NCI-H526 treated with DMSO at 0.1 percent for 48 hours (cell line): ENCODE measurements at places on chromosomes 2 and 18.

DNA sequence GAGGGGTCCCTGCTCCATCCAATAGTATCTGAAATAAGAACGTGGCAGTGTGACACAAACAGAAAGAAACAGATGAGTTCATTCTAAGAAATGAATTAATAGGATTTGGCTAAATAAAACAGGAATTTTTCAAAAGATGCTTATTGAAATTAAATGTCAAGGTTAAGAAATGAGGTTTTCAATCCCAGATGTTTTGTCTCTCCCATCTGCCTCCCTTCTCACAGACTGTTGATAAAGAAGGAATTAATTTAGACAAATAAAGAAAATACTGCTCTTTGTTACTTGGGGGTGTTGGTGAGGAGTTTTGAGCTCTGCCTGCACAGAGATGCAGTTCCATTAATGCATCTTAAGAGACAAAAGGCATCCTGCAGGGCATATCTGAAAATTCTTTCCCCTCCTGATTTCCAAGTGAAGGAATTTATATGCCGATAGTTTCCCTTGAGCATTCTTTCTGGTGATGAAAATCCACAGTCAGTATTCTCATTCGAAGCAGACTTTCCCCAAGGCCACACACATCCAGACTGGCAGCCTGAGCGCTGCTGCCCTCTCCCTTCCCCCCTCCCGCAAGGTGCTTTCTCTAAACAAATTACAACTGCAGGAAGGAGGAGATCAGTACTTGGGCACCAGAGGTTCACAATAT, 385.4 kb upstream of the RND3 start:
- DNase-seq = peak; percentile 4

DNA sequence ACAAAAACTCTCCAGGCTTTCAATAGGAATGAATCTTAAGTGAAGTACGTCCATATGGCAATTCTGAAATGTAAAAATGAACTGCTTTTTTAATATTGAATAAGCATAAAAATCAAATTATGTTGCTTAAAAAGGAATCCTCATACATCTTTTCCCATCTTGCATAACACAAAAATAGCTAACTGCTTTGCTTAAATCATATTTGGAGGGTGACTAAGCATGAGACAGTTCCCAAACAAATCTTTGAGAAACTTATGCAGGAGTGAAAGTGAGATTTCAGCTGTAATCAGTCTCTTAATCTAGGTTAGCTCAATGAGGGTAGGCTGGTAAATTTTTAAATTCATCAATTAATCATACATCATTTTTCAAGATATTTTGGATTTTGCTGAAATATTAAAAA, 111.5 kb downstream of the MBD5 start:
- DNase-seq = no peak

- no peak for DNase-seq
These were observed 6.8 kb upstream of the ARHGAP25 start for GRCh38 chr2:68727683-68728375.

DNA sequence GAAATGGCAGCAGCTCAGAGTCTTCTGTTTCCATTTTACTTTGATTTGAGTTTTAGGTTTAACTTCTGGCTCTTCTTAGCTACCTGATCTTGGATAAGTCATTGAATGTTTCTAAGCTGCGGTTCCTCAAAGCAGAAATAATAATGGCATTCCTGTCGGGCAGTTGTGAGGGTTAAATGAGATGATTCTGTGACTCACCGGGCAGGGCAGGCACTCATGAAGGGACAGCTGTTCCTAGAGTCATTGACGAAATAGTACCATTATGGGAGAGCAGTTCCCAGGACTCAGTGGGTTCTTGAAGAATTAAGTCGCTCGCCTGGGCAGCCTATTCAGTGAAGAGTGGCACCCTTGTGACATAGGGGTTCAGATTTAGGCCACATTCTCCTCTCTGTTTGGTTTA, 10.3 kb downstream of the TRIB2 start:
- DNase-seq = no peak

GRCh38 chr2:42172566-42172965, 3.4 kb downstream of the EML4 start:
- no peak for DNase-seq

GRCh38 chr18:6728809-6729246, 688 bp upstream of the ARHGAP28 start:
- no peak for DNase-seq

- DNase-seq = no peak
These were observed 229.3 kb downstream of the TGIF1 start for GRCh38 chr18:3679241-3679640.

DNA sequence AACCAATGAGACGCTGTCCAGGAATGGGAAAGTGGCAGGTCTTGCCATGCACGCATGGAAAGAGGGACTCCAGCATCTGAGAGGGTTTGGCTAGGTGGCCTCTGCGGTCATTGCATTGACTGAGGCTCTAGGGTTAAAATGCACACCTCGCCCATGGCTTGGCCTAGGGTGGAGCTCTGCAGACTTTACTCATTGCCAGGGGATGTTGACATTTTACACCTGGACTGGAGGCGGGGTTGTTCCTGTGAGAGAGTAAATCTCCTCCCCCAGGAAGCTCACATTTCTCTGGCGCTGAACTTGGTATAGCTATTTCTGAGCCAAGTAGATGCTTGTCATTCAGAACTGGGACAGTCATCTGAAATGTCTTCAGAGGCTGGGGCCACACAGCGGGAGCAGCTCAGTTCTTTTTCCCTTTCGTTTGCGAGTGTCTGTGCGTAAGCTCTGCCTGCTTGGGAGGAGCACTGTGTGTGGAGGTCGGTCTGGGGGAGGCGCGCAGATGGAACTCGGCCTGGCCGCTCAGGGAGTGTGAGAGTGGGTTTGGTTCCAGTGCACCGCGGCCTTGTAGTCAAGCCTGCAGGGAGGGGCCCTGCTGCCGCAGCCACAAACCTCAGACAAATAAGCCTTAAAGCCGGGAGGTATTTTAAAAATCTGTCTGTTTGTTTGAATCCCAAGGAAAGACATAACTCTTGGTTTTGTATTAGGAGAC, 76.5 kb downstream of the LPIN1 start:
- DNase-seq = no peak

DNA sequence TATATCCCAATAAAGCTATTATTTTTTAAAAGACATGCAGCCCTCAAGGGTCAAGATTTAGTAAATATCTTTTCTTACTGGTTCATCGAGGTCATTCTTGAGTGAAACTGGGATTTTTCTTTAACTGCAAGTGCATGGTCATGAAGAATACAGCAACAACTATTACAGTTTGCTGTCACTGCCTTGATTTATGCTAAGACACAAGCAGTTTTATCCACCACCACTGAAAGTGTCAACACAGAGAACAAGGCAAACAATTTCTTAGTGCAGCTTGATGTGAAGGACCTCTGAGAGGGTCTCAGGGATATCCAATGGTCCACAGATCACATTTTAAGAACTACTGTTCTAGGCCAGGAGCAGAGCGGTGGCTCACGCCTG, 12.1 kb downstream of the SP3 start:
- DNase-seq = no peak

GRCh38 chr2:102942107-102942506, 180.3 kb downstream of the TMEM182 start:
- no peak for DNase-seq

DNA sequence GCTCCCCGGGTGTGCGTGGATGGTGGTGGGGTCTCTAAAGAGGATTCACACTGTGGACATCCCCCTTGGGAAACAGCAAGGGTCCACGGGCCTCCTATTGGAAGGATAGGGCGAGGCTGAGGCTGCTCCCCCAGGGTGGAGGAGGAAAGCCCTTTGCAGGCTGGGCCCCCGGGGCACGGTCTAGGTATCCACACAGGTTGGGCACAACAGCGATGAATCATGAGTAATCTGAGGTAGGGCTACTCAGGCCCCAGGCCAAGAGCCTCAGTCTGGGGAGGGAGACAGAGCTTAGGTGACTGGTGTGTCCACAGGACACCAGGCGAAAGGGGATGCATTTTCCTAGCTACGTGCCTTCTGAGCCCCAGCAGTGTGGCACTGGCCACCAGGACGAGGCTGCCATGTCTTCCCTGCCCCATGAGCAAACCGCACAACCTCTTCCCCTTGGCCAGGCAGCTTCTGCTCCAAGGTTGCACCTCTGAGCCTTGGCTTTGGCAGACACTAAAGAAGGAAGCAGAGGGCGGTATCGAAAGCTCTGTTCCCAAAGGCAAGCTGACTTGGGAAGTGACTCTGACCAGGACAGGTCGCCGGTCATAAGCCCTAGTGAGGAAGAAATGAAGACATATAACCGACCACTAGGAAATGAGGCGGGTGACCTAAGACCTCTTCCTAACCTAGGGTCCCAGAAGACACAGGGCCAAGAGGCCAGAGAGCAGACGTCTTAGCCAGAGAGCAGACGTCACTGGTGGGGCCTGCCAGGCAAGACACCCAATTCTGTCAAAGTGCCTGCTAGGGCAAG, 14.6 kb upstream of the SEMA4C start:
- no peak for DNase-seq

DNA sequence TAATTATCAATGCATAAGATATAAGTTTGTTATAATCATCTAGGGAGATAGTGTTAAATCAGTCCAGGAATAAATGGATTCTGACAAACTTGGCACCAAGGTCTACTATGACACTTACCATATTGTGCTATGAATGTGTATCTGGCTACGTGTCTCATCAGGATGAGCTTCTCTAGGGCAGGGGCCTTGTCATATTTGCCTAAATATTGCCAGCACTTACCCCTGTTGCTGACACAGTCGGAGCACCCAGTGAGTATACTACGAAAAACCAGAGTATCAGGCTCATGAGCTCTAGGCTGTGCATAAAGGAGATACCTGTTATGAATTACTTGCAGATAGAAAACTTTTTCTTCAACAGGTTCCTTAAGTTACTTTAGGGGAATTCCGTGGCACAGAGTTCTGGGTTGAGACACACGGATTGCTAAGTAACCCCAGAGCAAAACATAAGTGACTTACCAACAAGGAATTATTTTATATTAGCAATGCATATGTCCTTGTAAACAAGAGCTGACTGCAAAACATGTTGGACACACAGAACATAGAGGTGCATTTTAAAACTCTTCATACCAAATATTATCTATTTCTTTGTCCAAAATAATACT, 7.7 kb upstream of the TTC39C start:
- no peak for DNase-seq

- DNase-seq = no peak
These were observed 72.5 kb downstream of the RBM43 start for GRCh38 chr2:151189125-151189524.

- no peak for DNase-seq
These were observed 59.6 kb downstream of the MEX3C start for GRCh38 chr18:51137891-51138290.

GRCh38 chr2:234142530-234142929, 92.0 kb downstream of the SPP2 start:
- no peak for DNase-seq

DNA sequence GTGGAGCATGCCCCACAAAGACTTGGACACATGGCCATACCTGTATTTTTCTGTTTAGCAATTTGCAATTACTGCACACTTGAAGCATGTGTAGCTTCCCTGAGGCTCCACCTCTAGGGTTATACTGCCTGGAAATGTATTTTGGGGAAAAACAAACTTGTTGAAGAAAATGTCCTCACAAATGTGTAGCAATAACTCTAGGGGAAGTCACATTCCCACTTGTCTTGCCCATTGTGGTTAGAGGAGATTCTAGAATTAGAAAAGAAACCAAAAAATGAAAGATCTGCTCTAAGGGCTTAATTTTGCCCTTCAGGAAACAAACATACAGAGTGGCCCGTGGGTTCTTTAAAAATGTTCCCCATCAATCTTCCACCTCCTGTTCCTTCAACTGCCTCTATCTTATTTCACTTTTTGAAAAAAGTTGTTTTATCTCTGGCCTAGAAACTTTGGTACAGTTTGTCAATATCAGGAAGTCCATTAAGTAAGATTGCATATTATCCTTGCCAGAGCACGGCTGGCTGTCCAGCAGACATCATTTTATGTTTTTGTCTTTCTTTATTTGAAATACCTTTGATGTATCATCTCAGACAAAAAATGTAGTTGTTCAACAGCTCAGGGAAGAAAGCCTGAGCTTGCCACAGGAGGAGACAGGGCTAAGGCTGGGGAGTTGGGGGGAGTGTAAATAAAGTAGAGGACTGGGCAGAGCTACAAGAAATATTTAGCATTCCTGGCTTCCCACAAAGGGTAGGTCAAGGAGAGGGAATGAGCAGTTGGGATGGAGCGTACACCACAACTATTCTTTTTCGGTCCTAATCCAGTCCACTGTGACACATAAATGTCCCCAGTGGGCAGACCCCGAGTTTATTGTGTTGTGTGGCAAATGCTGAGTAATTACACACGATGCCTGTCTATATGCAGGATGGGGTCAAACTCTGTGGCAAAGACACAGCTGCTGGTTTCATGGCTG, 96.8 kb upstream of the CDC42EP3 start:
- no peak for DNase-seq

DNA sequence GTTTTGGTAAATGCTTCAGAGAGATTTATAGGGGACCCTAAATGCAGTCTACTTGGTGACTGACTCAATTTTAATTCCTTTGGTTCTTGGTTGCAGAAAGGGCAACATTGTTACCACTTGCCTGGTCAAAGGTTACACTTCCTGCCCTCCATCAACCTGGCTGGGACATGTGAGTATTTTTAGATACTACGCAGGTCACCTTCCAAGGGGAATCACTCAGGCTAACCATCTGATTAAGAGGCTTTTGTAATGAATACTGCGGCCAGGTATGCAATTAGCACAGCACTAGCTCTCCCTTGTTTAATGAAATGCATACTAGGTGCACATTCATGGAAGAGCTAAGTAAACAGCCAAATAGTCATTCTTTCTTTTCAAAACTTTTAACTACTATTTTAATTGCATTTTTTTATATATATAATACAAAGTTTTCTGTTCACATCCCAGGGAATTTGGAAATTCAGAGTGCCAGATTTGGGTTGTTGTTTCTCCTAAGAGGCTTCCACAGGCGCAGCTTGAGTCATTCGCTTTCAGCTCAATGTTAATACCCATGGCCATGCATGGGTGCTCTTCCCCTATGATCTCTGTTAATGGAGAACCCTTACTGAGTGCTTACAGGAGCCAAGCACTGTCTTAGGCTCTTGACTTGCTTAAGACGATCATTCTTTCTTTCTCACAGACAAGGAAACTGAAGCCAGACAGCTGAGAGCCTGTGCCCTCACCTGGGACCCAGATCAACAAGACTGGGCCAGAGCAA, 152.2 kb downstream of the MTX2 start:
- no peak for DNase-seq

GRCh38 chr2:159119652-159120257, 151.3 kb downstream of the TANC1 start:
- no peak for DNase-seq

GRCh38 chr2:209121691-209122090, 302.2 kb upstream of the MAP2 start:
- no peak for DNase-seq

GRCh38 chr2:182481676-182482075, 54.8 kb upstream of the PDE1A start:
- no peak for DNase-seq

GRCh38 chr2:3636586-3637310, 21.3 kb upstream of the ALLC start:
- no peak for DNase-seq

- no peak for DNase-seq
These were observed 58.9 kb downstream of the FAM168B start for GRCh38 chr2:131034122-131035051.

- no peak for DNase-seq
These were observed 2.9 kb downstream of the TGOLN2 start for GRCh38 chr2:85324639-85325465.
